ENCODE measurements at places on chromosomes 1 and 21.

GRCh38 chr1:157176591-157177121 lies 38.5 kb upstream of the ETV3 start:
- DNase-seq = no peak

GRCh38 chr1:39063191-39063590 lies 37.0 kb downstream of the NDUFS5 start:
- no peak for DNase-seq

GRCh38 chr21:38645282-38645681 lies 147.0 kb upstream of the ERG start:
- DNase-seq = no peak

GRCh38 chr1:182235952-182236650 lies 155.5 kb downstream of the GLUL start:
- no peak for DNase-seq

GRCh38 chr1:101914473-101915242 lies 82.1 kb downstream of the OLFM3 start:
- no peak for DNase-seq

DNA sequence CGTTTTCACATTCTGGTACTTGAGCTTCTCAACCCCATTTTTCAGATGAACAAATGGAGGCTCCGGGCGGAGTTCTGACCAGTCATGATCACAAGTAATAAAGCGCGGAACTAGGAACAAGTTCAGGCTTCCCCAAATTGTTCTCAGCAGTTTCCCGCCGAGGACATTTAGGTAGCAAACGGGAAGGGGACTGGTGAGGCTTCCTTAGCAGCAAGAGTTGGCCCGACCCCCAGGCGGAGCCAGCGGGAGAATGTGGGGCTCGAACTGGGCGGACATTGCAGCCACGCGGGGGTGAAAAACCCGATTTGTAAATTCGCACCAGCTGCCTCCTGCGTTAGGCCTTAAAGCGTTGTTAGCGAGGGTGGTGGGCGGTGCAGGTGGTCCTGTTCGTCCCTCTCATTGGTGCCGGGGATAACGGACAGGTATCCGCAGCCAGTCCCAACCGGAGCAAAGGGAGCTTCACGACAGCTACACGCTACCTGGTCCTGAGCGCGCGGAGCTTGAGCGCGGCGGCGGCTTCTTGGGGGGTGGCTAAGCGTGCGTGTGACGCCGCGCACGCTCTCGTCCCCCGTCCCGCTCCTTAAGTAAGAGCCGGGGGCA lies 15.3 kb downstream of the SEMA6C start:
- DNase-seq = peak; percentile 61

- no peak for DNase-seq
These were observed 500.5 kb downstream of the SETD4 start for GRCh38 chr21:35559829-35560225.

DNA sequence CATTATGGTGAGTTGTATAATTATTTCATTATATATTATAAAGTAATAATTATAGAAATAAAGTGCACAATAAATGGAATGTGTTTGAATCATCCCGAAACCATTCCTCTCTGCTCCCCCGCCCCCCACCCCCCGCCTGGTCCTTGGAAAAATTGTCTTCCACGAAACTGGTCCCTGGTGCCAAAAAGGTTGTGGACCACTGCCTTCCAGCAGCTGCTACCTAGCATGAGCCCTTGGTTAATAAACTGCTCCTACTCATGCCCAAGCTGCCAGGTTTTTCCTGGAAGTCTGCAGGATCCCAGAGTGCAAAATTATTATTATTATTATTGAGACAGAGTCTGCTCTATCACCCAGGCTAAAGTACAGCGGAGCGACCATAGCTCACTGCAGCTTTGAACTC lies 6.8 kb upstream of the IFNGR2 start:
- no peak for DNase-seq

- DNase-seq = no peak
These were observed 10.3 kb upstream of the TEDDM1 start for GRCh38 chr1:182410620-182411273.

GRCh38 chr1:195604287-195604686 lies 1004.0 kb downstream of the KCNT2 start:
- DNase-seq = no peak
